ENCODE measurements at places on chromosomes 3 and 15. TPM values are rescaled to one million over a fixed set of nuclear protein-coding genes. Genes with fewer than 3 reads are reported as not detected.

DNA sequence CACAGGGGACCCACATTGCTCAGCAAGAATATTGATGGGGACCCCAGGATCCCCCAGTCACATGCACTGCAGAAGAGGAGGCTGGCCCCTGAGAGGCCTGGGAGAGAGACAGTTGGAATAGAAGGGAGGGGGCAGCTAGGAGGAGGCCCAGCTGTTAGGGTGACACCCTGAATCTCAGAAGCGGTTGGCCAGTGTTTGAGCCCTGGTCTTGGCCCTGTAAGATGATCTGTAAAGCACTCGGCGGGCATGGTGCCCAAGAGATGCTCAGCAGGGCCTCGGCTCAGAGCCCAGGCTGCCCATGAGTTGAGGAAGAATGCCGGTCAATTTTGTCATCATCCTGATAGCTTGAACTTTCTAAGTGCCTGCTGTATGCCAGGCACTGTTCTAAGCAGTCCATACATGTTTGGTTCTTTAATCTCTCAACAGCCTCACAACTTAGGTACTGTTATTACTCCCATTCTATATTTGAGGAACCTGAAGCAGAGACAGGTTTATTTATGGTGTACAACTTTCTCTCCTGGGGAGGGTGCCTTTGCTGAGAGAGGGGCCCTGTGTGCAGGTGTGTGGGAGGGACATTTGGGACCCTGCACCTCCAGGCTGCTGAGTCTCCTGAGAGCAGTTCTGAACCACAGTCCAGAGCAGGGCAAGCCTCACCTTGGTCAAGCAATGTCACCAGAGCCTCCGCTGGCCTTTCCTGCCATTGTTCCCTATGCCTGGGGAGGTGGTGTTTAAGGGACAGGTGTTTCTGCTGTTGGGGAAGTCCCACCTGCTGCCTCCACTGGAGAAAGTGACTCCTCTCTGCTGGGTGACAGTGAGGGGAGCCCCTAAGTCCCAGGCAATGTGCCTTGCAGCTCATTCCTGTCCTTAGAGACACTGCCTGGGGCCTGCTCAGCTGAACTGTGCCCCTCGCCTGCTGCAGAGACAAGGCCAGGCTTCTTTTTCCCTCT, 26.0 kb downstream of the SLC6A6 start:
- no peak overlapping the region for H3K27ac ChIP-seq
- no peak for DNase-seq
- no peaks in the 10 kb centered on the region for H3K27me3 ChIP-seq
- H3K4me3 ChIP-seq, result no peak overlapping the region
- peaks cover 32% of the 10 kb centered on the region for H3K4me1 ChIP-seq

DNA sequence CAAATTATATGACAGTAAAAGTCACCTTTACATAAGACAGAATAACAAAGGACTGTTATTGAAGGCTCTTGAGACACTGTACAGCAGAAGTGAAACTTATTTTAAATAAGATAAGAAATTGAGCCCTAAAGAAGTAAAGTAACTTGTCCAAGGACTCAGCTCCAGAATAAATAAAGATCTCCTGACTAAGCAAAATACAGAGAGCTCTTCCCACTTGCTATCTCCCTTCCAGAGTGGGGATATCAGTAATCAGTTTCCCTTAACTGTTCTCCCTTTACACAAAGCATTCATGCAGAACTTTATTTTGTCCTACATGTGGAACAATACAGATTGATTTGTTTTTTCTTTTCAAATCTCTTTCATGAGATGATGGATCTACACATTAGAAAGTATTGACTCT, 129.5 kb upstream of the BHLHE40 start:
- H3K4me1 ChIP-seq, result peaks cover 23% of the 10 kb centered on the region
- no peaks in the 10 kb centered on the region for H3K36me3 ChIP-seq
- H3K27me3 ChIP-seq, result no peaks in the 10 kb centered on the region
- no peak overlapping the region for H3K27ac ChIP-seq

DNA sequence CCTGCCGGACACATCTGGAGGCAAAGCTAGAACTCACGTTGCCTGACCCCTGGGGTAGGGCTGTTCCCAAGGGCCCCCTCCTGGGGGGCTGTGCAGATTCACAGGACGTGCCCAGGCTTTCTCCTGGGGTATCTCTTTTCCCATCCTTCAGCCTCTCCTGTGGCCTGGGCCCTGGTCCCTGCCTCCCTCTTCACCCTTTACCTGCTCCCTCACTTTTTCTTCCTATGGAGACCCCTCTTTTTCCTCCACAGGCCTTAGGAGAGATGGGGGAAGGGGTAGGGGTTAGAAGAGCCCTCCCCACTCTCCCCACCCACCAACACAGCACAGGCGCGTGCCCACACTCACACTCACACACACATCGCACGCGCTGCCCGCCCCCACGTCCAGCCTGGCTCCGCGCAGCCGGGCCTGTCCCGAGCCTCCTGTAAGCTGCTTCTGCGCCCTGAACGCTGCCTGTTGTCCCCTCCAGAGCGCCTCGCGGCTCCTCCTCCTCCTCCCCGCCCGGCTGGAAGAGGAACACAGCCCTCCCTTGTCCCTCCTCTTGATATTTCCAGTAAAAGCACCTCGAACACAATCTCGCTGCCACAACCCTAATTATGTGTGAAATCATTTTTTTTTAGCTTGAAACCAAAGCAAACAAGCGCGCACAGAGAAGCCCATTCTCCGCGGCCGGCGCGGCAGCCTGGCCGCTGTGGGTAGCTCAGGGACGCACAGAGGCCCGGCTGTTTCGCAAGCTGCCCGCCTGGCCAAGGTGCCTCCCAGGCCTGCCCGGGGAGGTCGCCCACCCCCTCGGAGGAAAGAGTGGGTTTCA, 33.9 kb upstream of the ACAN start:
- no peak overlapping the region for H3K4me3 ChIP-seq
- DNase-seq, result no peak
- H3K27ac ChIP-seq, result no peak overlapping the region
- H3K27me3 ChIP-seq, result peaks cover 21% of the 10 kb centered on the region
- no peaks in the 10 kb centered on the region for H3K36me3 ChIP-seq

GRCh38 chr3:126446301-126446700, 29.4 kb downstream of the ZXDC start:
- no peak for DNase-seq
- no peaks in the 10 kb centered on the region for H3K27me3 ChIP-seq
- no peaks in the 10 kb centered on the region for H3K4me1 ChIP-seq
- H3K4me3 ChIP-seq, result no peak overlapping the region
- no peaks in the 10 kb centered on the region for H3K36me3 ChIP-seq

- DNase-seq, result no peak
- H3K27me3 ChIP-seq, result no peaks in the 10 kb centered on the region
- H3K4me1 ChIP-seq, result no peaks in the 10 kb centered on the region
- H3K27ac ChIP-seq, result no peak overlapping the region
These were observed 84.0 kb upstream of the SLCO3A1 start for GRCh38 chr15:91769476-91769875.

- H3K36me3 ChIP-seq, result no peaks in the 10 kb centered on the region
- no peaks in the 10 kb centered on the region for H3K27me3 ChIP-seq
- peaks cover 5% of the 10 kb centered on the region for H3K4me1 ChIP-seq
- H3K4me3 ChIP-seq, result no peak overlapping the region
- no peak for DNase-seq
These were observed 1.8 kb upstream of the ABTB1 start for GRCh38 chr3:127670761-127671522.

- no peak overlapping the region for H3K27ac ChIP-seq
- H3K4me1 ChIP-seq, result no peaks in the 10 kb centered on the region
- H3K36me3 ChIP-seq, result no peaks in the 10 kb centered on the region
- DNase-seq, result no peak
- no peak overlapping the region for H3K4me3 ChIP-seq
These were observed 18.7 kb upstream of the RPP14 start for GRCh38 chr3:58287354-58287753.

- H3K4me3 ChIP-seq, result no peak overlapping the region
- H3K4me1 ChIP-seq, result no peaks in the 10 kb centered on the region
- H3K27me3 ChIP-seq, result no peaks in the 10 kb centered on the region
These were observed 412.7 kb downstream of the ERC2 start for GRCh38 chr3:56055546-56055945.

DNA sequence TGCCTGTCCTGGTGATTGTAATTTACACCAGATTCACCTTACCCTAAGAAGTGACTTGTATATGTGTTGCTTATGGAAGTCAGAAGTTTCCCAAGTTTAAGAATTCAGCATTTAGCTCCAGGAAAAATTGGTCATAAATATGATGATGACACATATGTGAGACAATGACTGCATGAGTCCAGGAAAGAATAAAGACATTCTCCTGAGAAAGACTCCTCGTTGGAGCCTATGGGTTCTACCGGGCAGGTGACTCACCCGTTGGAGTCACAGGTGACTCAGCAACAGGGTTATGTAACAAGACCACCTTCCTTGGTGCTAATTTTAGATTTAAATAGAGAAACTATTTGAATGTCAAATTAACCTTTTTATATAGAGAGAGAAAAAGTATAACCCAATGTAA, 662.4 kb downstream of the FHIT start:
- H3K4me3 ChIP-seq, result no peak overlapping the region
- H3K27ac ChIP-seq, result no peak overlapping the region
- H3K27me3 ChIP-seq, result no peaks in the 10 kb centered on the region
- no peaks in the 10 kb centered on the region for H3K4me1 ChIP-seq
- no peak for DNase-seq

- peaks cover 14% of the 10 kb centered on the region for H3K4me1 ChIP-seq
- no peaks in the 10 kb centered on the region for H3K36me3 ChIP-seq
- no peaks in the 10 kb centered on the region for H3K27me3 ChIP-seq
These were observed 458.2 kb upstream of the MDFIC2 start for GRCh38 chr3:70770650-70771049.

DNA sequence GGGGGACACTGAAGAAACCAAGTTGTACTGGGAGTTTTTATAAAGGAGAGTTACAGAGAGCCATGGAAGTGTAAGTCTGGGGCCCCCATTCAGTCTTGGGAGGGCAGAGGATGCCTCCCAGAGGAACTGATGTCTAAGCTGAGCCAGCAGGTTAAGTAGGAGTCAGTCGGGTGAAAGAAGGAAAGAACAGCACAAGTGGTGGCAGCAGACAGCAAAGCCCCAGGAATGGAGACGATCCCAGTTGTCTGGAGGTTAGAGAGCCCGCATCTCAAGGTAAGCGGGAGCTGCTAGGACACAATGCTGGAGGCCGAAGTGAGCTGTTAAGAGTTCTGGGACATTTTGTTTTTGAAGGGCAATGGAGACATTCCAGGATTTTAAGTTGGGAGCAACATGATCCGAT, 88.8 kb downstream of the TAMM41 start:
- peaks cover 3% of the 10 kb centered on the region for H3K27me3 ChIP-seq
- H3K4me3 ChIP-seq, result no peak overlapping the region
- DNase-seq, result no peak
- H3K27ac ChIP-seq, result no peak overlapping the region
- H3K36me3 ChIP-seq, result no peaks in the 10 kb centered on the region
- H3K4me1 ChIP-seq, result no peaks in the 10 kb centered on the region

GRCh38 chr3:57727106-57727505, 29.0 kb upstream of the SLMAP start:
- H3K27ac ChIP-seq, result no peak overlapping the region
- DNase-seq, result no peak
- no peak overlapping the region for H3K4me3 ChIP-seq
- no peaks in the 10 kb centered on the region for H3K27me3 ChIP-seq
- no peaks in the 10 kb centered on the region for H3K36me3 ChIP-seq

DNA sequence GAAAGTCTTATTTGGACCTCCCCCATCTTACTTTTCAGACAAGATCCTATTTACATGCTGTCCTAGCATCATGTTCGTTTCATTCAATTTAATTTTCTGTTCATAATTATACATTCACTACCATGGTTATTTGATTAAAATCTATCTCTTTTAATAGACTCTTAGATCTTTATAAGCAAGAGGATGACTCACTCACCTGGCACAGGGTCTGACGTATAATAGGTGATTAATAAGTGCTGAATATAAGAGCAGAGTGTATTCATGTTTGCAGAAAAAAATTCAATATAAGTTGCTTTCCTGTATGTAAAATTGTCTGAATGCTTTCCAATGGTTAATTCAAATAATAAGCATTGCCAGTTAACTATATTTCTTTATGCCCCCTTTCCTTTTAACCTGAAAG, 165.5 kb upstream of the CBLB start:
- no peak overlapping the region for H3K27ac ChIP-seq
- H3K4me3 ChIP-seq, result no peak overlapping the region
- H3K27me3 ChIP-seq, result no peaks in the 10 kb centered on the region
- no peak for DNase-seq

DNA sequence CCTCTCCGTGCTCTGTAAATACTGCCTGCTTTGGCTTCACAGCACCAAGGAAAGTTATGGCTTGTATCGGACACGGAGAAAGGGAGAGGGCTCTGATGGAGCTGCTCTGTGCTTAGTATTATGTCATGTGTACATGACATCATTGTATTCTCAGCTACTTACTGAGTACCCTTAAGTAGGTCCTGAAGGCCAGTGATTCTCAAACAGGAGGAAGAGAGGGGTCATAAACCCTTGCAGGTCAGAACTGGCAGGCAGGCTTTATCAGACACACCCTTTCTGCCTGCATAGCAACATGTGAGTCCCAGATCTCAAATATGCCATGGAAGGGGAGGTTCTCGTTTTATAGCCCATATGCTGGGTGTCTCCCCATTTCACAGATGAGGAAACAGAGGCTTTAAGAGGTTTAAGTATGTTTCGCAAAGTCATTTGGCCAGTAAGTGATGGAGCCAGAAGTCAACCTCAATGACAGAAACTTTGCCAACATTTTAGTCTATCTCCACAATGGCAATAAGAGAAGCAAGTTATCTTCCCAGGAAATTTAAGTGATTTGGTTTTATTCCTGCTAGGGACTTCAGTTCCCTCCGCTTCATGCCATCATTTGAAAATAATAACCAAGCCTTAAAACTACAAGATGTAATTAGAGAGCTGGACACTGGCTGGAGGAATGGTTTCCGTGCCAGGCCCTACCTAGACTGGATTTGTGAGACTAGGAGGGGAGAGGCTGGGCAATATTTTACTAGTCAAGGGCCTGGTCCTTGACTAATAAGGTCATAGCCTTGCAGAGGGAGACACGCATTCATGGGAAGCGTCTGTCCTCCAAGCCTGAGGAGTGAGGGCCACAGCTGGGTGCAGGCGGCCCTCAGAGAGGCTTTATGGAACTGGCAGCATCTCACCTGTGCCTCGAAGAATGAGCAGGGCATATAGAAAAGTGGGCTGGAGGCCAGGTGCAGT, 133.0 kb downstream of the XXYLT1 start:
- H3K27ac ChIP-seq, result no peak overlapping the region
- H3K27me3 ChIP-seq, result no peaks in the 10 kb centered on the region
- no peak for DNase-seq
- H3K4me1 ChIP-seq, result peaks cover 27% of the 10 kb centered on the region
- no peaks in the 10 kb centered on the region for H3K36me3 ChIP-seq

GRCh38 chr3:114566162-114566755, 272.4 kb downstream of the TIGIT start:
- no peaks in the 10 kb centered on the region for H3K27me3 ChIP-seq
- no peak overlapping the region for H3K4me3 ChIP-seq
- H3K4me1 ChIP-seq, result peaks cover 24% of the 10 kb centered on the region
- H3K27ac ChIP-seq, result peak overlapping the region; percentile 20

XYLB gene
- 6.1 TPM for total RNA-seq

DNASE1L3 gene
- total RNA-seq, result 0.99 TPM

GOLGA6D gene
- total RNA-seq, result not detected

WNT7A gene
- total RNA-seq, result not detected

TCTA gene
- total RNA-seq, result 18.6 TPM

CACNA1D gene
- not detected for total RNA-seq

ROPN1 gene
- not detected for total RNA-seq

OXTR gene
- 0.67 TPM for total RNA-seq

PDCD7 gene
- 26.6 TPM for total RNA-seq

CCR8 gene
- total RNA-seq, result not detected

C3orf70 gene
- 0.18 TPM for total RNA-seq

Data from endothelial cell of umbilical vein (primary cell).